ENCODE measurements at places on chromosomes 3 and 15.

DNA sequence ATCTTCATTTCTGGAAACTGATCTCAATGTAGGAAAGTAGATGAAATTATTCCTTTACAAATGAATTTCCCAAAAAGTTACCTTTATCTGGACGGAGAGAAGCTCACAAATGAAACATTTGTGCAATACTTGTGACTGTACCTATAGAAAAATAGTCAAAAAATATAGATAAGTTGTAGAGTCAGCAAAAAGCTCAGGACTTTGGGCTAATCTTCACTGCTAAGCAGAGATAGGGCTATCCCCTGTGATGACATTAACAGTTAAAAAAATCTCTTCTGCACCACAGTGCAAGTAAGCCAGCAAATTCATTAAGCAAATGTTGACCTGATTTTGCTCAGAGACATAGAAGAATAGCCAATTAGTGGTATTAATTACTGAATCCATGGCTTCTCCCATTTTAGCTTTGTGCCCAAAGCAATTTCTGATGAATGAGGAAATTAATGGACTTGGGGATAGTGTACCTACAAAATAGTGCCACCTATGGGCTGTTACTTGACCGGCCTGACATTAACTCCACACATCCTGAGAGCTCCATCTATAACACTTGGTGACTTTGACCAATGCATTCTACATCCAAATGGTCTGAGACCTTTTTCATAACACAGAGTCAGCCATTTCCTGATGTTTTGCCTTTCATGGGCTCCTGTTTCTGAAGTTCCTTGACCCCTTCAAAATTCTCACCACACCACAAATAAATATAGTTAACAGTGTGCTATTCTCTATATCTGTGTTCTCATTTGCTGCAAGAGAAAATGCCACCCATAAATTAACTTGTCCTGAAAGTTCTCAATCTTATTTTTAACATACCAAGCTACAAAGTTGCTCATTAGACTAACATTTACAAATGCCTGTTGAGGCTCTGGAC, 105.0 kb downstream of the SSR3 start:
- no peak for DNase-seq

- no peak for DNase-seq
Measured at GRCh38 chr3:50236484-50237132, 604 bp downstream of the GNAI2 start.

DNA sequence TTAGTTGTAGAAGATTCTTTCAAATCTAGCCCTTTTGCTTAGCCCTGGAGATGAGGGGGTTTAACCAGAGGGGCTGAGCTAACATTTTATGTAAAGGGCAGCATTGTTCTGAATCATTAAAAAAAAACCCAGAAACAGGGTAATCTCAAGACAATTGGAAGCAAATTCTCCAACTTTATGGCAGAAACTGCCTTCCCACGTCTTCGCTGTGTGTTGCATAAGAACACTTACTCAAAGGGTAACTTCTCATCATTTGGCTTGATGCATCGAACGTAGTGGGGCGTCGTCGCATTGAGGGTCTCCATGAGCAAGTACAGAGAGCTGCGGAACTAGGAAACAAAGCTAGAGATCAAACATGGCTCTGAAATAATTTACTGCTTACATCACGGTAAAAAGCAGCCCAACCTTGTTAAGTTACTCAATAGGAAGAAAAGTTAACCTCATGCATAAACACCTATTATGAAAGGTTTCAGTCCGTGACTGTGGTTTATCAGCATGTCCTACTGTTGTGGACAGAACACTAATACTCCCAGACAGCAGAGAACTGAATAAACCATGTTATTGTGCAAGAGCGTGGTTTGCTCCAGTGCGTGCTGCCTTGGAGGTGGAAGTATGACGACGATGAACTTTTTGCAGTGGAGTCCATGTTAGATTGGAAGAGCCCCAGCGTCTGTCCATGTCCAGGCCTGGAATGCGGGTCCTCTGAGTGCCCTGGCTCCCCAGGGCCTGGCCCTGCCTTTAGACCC, 48.7 kb downstream of the MYO5C start:
- no peak for DNase-seq

- DNase-seq, result no peak
Measured at GRCh38 chr3:186247821-186248814, 113.9 kb downstream of the DGKG start.

- DNase-seq, result no peak
Measured at GRCh38 chr3:61996366-61996765, 377.0 kb downstream of the FEZF2 start.

GRCh38 chr3:174859114-174859735, at the start of gene NAALADL2:
Gene NAALADL2 (plus strand): TSS chr3:174859334.
- no peak for DNase-seq

- peak; percentile 51 for DNase-seq
Measured at GRCh38 chr15:90101130-90101968, 919 bp downstream of the IDH2 start.

DNA sequence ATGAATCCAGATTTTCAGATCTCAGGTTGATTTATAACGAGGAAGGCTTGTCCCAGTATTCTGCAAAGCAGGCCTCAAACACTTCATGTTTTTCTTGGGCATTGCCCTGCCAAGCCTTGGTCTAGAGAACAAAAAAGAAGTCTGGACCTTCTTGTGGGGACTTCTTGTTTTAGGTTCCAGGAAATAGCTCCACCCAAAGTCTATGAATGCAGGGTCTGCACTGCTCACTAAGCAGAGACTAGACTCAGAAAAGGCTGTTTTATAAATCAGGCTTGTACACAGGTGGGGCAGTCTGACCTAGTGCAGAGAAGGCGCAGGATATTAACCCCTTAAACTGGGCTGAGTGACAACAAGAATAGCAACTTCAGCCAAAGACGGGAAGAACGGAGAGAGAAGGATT, 44.3 kb downstream of the GLB1 start:
- DNase-seq, result no peak

DNA sequence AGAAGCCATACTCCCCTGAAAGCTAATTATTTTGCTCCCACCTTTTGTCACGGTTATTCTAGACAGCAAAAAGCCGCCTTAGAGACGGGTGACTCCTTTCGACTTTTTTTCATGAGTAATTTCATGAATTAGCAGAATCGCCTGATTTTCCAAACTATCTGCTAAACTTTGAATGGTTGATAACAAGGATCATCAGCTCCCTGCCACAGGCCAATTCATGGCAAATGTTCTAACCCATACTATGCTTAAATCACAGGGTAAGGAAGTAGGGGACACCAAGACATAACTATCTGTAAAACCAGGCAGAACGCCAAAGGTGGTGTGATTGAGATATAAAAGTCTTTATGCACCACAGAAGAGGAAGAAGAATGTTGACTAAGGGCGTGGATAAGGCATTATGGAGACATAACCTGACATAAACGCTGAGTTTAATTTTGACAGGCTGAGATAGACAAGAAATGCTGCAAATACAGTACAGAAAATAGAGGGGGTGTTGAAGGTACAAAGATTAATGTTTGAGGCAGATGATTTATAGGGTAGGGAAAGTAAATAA, 891 bp upstream of the DMXL2 start:
- DNase-seq, result no peak

GRCh38 chr15:83475551-83475950, 28.4 kb downstream of the SH3GL3 start:
- no peak for DNase-seq

DNA sequence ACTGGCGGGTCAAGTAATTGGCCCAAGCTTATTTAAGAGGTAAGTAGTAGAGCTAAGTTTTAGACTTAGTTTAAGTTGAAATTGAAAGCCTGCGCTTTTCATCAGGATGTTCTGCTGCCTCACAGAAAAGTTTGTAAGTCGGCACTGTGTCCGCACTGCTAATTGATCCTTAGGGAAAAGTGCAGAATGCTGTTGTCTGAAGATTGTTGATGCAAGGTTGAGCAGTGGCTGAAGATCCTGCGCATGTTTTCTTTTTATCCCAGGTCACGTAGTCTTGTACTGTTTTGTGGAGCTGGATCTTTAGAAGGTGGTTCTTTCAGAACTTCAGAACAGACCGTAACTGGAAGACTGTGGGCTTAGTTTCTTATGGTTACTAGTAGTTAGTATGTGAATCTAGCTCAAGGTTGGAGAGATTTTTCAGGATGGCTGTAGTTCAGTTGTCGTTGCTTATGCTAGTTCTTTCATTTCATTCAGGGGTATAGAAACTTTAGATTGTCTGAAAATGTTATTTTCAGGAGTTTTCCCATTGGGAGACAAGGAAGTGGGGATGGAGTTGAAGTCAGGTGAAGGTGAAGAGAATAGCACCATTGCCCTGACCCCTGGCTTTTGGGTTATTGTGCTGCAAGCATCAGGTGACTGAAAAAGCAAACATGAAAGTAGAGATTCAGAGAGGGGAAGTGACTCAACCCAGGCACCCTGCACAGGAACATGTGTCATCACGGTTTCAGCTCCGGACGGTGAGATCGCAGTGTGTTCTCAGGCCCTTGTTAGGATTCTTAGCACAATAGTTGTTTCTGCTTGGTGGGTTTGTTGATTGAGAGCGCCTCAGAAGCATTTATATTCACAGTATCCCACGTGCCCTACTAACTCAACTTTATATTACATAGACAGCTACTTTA, 32.8 kb downstream of the AKAP13 start:
- DNase-seq, result peak; percentile 75

DNA sequence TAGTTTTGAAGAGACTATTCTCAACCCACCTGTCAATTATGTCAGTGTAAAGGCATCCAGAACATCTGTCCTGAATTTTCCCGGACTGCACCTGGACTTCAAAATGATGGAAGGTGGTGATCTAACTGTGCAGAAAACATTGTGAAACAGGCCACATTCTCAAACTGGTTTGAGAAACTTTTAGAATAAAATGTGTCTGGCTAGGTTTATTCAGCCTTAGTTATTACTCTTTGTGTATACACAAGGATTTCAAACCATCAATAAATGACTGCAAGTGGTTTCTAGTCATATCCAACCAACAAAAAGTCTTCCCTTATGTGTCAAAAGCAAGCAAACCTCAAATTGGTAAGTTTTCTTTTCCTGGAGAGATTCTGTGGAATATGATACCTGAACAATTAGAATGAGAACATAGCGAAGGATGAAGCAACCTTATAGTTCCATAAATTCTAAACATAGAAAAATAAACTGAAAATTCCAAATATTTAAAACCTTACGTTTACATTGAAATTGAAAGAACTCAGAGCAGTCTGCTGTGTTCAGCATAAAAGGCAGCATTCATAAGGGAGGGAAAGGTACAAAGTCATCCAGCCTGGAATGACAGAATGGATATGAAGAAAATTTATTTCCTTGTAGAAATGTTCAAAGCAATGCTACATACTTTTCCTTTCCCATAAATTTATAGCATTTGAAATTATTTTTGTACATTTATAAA, 306.6 kb upstream of the TGFBR2 start:
- no peak for DNase-seq

DNA sequence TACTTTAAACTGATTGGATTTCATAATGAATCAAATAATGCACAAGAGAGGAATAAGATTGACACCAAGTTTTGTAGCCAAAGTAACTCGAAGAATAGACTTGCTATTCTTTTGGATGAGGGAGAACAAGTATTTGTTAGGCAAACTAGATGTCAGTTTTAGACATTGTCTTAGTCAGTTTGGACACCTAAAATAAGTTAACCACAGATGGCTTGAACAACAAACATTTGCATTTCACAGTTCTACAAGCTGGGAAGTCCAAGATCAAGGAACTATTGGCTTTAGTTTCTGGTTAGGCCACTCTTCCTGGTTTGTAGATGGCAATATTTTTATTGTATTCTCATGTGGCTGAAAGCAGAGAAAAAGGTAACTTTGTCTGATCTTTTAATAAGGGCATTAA, 61.3 kb upstream of the OSTN start:
- DNase-seq, result no peak

DNA sequence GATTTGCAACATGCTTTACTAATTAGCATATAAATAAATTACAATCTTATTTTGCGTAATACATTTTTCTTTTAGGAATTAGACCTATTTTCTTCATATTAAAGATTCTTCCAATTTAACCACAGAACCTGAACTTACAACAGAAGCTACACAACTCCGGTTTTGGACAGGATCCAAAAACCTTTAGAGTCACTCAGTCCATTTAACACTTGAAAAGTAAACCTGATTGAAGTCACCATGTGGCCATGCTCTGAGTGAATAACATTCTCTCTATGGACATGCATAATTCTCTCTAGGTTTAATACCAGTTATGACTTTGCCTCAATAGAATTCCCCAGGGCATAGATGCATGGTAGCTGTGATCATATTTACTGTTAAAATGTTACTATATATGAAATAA, 751.0 kb downstream of the VGLL3 start:
- no peak for DNase-seq

- DNase-seq, result no peak
Measured at GRCh38 chr3:174858353-174858752, 781 bp upstream of the NAALADL2 start.

GRCh38 chr3:135576751-135577150, 388.8 kb upstream of the PPP2R3A start:
- DNase-seq, result no peak

GRCh38 chr3:166446986-166447385, 609.8 kb upstream of the BCHE start:
- DNase-seq, result no peak

All from stimulated activated naive CD8-positive, alpha-beta T cell treated with anti-CD3 and anti-CD28 coated beads, Interleukin-15, Interleukin-2, amounts not matched to agents 100 U/mL and 50 U/mL, for 24 hours (primary cell).